CD8-positive, alpha-beta memory T cell (primary cell): ENCODE measurements at places on chromosomes 1 and 21. TPM values are rescaled to one million over a fixed set of nuclear protein-coding genes. Genes with fewer than 3 reads are reported as not detected.

DNA sequence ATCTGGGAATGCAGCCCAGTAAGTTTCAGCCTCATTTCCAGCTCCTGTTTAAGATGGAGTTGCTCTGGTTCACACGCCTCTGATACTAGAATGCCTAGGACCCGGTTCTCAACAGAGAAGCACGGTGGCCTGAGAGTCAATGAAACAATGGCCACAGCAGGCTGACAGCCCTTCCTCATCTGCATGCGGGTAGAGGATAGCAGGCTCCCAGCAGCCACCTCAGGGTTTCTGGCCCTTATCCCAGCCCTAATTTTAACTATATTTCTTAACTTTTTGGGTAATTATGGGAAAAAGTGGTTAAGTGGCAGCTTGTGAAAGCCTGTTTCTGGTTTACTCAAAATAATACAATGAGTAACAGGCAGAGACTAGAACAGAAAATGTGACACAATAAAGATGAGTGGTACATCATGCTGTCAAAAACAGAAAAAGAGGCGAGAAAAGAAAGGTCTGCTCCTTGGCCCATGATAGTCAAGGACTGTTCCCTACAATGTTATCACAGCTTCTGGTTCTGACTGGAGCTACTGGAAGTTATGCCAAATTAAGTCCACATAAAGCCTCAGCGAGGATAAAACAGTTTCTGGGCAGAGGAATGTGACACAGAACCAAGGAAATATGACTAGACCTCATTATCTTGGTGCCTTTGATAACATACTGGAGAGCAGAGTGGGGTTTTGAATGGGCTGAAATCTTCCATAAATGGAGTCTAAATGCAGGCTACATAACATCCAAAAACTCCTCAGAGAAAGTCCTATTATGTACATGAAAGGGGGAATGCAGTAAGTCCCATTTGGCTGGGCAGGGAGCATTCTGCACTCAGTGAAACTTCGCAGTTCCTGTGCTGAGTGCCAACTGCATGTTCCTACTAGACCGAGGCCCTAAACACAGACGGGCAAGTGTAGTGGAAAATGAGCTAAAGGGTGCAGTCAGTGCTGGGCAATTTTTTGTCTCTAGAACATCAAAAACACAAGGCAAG is 92.1 kb downstream of the NIBAN1 start:
- no peaks in the 10 kb centered on the region for H3K4me1 ChIP-seq
- no peaks in the 10 kb centered on the region for H3K36me3 ChIP-seq
- no peak overlapping the region for H3K4me3 ChIP-seq
- no peaks in the 10 kb centered on the region for H3K27me3 ChIP-seq
- no peak for DNase-seq

DNA sequence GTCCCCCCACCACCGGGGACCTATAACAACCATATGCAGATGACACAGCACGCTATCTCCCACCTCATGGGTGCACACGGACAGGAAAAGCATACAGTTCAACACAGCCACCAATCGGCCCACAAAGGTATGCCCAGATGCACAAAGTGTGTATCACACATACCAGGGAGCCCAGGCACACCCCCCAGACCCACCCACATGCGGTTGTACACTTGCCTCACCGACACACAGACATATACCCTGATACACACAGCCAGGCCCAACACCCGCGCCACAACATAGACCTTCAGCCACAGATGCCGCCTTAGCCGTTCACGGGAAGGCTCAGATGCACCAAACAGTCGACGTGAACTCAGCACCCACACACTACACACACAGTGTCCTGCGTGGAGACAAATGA is 5.5 kb downstream of the CROCC start:
- H3K36me3 ChIP-seq = no peaks in the 10 kb centered on the region
- no peak overlapping the region for H3K27ac ChIP-seq
- no peaks in the 10 kb centered on the region for H3K27me3 ChIP-seq
- DNase-seq = no peak
- H3K4me1 ChIP-seq = peaks cover 4% of the 10 kb centered on the region

DNA sequence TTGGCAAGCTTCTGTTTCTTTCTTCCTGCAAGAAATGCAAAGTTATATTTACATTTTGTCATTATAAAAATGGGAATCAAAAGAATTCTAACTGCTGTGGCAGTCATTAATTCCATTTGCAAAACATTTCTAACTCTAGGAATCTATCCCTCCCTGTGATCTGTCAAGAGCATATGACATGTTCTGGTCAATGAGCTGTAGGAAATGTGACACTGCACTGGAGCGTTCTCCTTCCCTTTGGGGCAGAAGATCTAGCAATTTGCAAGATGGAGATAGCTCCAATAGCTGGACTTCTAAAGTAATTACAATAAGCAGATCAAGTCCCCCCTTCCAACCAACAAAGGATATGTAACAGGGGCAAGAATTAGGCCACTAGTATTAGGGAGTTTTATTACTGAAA is 6.3 kb downstream of the TOMM20 start:
- peaks cover 49% of the 10 kb centered on the region for H3K4me1 ChIP-seq
- no peak overlapping the region for H3K27ac ChIP-seq
- H3K4me3 ChIP-seq = no peak overlapping the region

GRCh38 chr1:224786533-224787250 is 142.8 kb upstream of the DNAH14 start:
- H3K36me3 ChIP-seq = no peaks in the 10 kb centered on the region
- no peaks in the 10 kb centered on the region for H3K4me1 ChIP-seq
- H3K4me3 ChIP-seq = no peak overlapping the region
- DNase-seq = no peak
- no peaks in the 10 kb centered on the region for H3K27me3 ChIP-seq

- H3K36me3 ChIP-seq = no peaks in the 10 kb centered on the region
- H3K27ac ChIP-seq = no peak overlapping the region
- H3K27me3 ChIP-seq = no peaks in the 10 kb centered on the region
- no peaks in the 10 kb centered on the region for H3K4me1 ChIP-seq
Measured at GRCh38 chr1:162697140-162697895, 65.1 kb downstream of the DDR2 start.

GRCh38 chr21:33849834-33850233 is 65.8 kb downstream of the ATP5PO start:
- no peaks in the 10 kb centered on the region for H3K36me3 ChIP-seq
- H3K27me3 ChIP-seq = no peaks in the 10 kb centered on the region
- H3K27ac ChIP-seq = no peak overlapping the region
- no peaks in the 10 kb centered on the region for H3K4me1 ChIP-seq

- no peaks in the 10 kb centered on the region for H3K36me3 ChIP-seq
- H3K27ac ChIP-seq = no peak overlapping the region
- no peak for DNase-seq
- H3K27me3 ChIP-seq = no peaks in the 10 kb centered on the region
Measured at GRCh38 chr21:38848187-38848609, 42.5 kb downstream of the ETS2 start.

GRCh38 chr21:26846036-26846931 is 1.1 kb upstream of the ADAMTS1 start:
- H3K27ac ChIP-seq = no peak overlapping the region
- peaks cover 19% of the 10 kb centered on the region for H3K27me3 ChIP-seq
- DNase-seq = no peak
- H3K4me1 ChIP-seq = peaks cover 15% of the 10 kb centered on the region

DNA sequence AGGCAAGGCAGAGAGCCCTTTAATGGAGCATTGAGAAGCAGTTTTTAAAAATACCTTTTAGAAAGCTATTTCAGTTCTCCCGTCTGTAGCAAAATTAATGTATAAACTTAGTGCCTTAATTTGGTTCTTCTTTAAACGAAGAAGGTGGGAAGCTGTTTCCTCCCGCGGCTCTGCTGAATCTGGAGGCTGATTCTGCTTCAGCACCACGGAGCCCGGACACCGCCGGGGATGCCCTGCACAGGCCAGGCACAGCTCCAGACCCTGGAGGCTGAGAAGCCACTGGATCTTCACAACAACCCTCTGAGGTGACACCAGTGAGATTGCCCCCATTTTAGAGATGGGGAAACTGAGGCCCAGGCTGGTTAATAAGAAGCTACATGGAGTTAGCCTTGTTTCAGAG is 175.8 kb upstream of the VAMP3 start:
- no peaks in the 10 kb centered on the region for H3K4me1 ChIP-seq
- H3K27ac ChIP-seq = no peak overlapping the region
- H3K27me3 ChIP-seq = no peaks in the 10 kb centered on the region
- DNase-seq = no peak
- no peak overlapping the region for H3K4me3 ChIP-seq
- H3K36me3 ChIP-seq = no peaks in the 10 kb centered on the region

The FAM229A gene
- total RNA-seq = 4.4 TPM

The SSR2 gene
- 190 TPM for total RNA-seq

The RHD gene
- total RNA-seq = not detected

The SLAMF8 gene
- total RNA-seq = 4.0 TPM

The ADORA1 gene
- total RNA-seq = not detected

The ADCY10 gene
- total RNA-seq = 0.09 TPM
